Cardiac septum (tissue), 1 donor: ENCODE measurements at places on chromosomes 3 and 15.

DNA sequence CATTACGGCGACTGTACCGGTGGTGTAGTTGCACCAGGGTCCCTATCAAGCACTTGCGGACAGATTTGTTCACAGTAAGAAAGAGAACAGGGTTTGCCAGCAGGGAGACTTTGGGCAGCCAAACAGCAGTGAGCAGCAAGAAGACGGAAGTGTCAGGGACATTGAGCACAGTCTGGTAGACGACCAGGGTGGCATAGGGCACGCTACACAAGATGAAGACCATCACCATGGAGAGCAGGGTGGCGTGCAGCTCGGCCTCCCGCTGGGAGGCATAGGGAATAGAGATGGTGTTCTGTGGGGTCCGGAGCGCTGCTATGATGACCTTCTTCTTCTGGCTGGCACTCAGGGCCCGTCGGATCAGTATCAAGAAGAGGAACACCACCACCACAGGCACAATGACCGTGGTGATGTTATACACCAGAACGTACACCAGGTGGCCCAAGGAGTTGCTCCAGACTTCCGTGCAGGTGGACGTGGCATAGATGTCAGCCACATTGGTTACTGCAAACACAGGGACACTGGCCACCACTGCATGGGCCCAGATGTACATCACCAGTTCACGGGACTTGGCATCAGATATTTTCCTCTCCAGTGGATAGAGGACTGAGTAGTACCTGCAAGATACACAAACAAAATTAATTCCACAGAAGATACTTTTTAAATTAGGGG is 19.1 kb upstream of the FSIP1 start:
- no peak for DNase-seq

GRCh38 chr3:77932926-77933325 is 893.0 kb downstream of the ROBO2 start:
- DNase-seq, result no peak

DNA sequence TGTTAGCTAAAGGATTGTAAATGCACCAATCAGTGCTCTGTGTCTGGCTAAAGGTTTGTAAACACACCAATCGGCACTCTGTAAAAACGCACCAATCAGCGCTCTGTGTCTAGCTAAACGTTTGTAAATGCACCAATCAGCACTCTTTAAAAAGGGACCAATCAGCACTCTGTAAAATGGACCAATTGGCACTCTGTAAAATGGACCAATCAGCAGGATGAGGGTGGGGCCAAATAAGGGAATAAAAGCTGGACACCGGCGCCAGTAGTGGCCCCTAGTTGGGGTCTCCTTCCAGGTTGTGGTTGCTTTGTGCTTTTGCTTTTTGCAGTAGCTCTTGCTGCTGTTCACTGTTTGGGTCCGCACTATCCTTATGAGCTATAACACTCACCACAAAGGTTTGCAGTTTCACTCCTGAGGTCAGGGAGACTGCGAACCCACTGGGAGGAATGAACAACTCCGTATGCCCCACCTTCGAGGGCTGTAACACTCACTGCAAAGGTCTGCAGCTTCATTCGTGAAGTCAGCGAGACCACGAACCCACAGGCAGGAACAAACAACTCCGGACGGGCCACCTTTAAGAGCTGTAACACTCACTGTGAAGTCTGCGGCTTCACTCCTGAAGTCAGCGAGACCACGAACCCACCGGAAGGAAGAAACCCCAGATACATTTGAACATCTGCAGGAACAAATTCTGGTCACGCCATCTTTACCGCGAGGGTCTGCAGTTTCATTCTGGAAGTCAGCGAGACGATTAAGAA is 1.1 kb upstream of the SUCLG2 start:
- no peak for DNase-seq

DNA sequence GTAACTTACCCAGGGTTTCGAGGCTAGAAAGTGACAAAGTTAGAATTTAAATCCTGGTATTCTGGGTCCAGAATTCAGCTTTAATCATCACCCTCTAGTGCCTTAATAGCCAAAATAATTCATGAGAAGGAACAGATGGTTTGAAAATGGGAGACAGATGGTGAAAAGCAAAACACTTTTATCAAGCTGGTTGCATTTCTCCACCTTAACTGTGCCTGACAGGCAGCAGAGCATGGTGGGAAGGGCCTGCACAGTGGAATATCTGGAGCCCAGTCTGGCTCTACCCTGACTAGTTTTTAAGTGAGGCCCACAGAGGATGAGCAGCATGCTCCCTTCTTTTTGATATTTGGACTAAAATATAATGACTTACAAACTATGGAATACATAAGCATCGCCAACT is 35.6 kb upstream of the RASGRP1 start:
- no peak for DNase-seq

DNA sequence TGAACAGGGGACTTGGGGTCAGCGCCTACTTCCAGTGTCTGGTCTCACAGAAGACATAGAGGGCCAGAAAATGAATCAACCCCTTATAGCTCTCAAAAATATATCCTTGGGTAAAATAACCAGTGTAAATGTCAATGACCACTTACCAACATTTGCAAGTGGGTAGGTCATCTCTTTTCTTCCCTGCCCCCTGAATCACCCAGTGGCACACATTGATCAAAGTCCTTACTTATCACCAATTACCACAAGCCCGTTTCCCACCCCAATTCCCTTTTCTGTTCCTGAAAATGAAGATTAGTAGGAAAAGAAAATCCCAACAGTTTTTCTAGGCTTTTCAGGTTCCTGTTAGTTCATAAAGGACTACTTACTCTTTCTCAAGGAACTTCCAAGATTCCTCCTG is 70.5 kb upstream of the HEG1 start:
- no peak for DNase-seq

DNA sequence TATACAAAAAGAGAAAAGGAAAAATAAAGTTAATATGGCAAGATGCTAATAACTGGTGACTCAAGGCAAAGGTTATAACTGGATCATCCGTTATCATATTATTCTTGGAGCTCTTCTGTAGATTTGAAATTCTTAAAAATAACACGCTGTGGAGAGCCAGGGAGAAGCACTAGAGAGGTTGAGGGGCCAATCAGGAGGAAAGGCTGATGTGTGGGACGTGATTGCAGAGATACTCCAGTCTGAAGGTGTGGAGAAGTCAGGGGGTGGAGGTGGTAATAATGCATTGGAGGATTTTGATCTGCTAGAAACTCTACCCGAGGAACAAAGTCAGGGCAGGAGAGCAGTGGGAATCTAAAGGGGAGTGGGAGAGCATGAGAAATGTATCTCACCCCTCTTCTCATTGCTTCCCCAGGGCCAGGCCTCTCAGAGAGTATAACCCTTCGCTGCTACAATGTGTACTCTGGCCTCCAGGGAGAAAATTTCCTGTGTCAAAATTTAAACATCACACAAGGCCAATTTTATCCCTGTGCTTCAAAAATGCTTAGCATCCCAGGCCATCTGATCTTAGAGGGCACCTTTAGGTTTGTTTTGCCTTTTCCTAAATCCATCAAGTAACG is 211.5 kb upstream of the SEMA6D start:
- DNase-seq, result no peak

DNA sequence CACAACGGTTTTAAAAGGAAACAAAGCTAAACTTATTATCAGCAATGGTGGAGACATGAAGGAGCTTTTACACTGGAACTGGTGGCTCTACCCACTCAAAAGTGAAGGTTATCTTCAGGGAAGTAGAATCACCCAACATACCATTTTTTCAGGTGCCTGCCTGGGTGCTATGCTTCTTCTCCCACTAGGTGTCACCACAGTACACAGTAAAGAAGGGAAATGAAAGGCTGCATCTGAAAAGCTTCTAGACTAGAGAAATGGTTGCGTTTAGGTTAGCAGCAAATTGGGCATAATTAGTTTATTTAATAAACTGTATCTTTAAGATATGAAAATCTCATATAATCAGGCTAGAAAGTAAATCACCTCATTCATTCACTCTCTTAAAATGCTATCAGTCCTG is 47.0 kb upstream of the SELENOK start:
- no peak for DNase-seq

DNA sequence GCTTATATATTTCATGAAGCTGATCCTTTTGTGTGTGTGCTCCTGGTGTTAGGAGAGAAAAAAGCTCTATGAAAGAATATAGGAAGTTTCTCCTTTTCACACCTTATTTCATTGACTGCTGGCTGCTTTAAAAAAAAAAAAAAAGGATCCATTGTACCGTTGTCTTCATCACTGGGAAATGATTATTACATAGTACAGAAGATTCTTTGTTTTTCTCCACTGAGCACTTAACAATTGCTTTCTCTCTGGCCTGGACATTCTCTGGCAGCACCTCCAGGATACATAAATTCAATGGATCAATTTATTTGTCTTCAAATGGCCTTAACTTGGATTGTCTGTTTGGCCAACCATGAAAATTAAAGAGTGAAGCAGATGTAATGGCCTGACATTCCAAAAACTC is 37.2 kb downstream of the DPH3 start:
- no peak for DNase-seq

- no peak for DNase-seq
Observed at GRCh38 chr15:63234451-63234870, 42.9 kb upstream of the APH1B start.

- DNase-seq, result no peak
Observed at GRCh38 chr3:72953325-72953956, 43.2 kb upstream of the PPP4R2 start.
